ENCODE measurements at places on chromosomes 12 and 14. TPM values are rescaled to one million over a fixed set of nuclear protein-coding genes. Genes with fewer than 3 reads are reported as not detected.

KRT7 gene
- 3,814 TPM for total RNA-seq

KERA gene
- not detected for total RNA-seq

LGR5 gene
- not detected for total RNA-seq

CMKLR1 gene
- not detected for total RNA-seq

KRT3 gene
- total RNA-seq, result not detected

NKX2-8 gene
- total RNA-seq, result 3.8 TPM

SERPINA10 gene
- not detected for total RNA-seq

SLC10A1 gene
- total RNA-seq, result not detected

GPR137C gene
- total RNA-seq, result 0.15 TPM

PZP gene
- not detected for total RNA-seq

BICDL1 gene
- total RNA-seq, result 4.5 TPM

TAS2R20 gene
- not detected for total RNA-seq

IL23A gene
- total RNA-seq, result 0.41 TPM

ASCL1 gene
- not detected for total RNA-seq

TAS2R46 gene
- not detected for total RNA-seq

LPAR5 gene
- total RNA-seq, result 0.59 TPM

CIROP gene
- total RNA-seq, result not detected

GPR84 gene
- total RNA-seq, result 0.09 TPM

PRPH gene
- total RNA-seq, result 1.6 TPM

RALGAPA1 gene
- total RNA-seq, result 10.1 TPM

ERBB3 gene
- total RNA-seq, result 2.0 TPM

ACTR6 gene
- total RNA-seq, result 37.3 TPM

HOXC9 gene
- total RNA-seq, result 10.6 TPM

WNT1 gene
- not detected for total RNA-seq

KRT78 gene
- not detected for total RNA-seq

TSPAN19 gene
- total RNA-seq, result not detected

PPTC7 gene
- total RNA-seq, result 17.5 TPM

SMCO2 gene
- 0.13 TPM for total RNA-seq

SLC5A8 gene
- total RNA-seq, result not detected

CDK17 gene
- 12.1 TPM for total RNA-seq

NKX2-1 gene
- 0.06 TPM for total RNA-seq

FBXO21 gene
- 43.8 TPM for total RNA-seq

KCNC2 gene
- total RNA-seq, result not detected

AP1G2 gene
- 58.5 TPM for total RNA-seq

SLC24A4 gene
- total RNA-seq, result 0.10 TPM

ATL1 gene
- 4.8 TPM for total RNA-seq

RNASE7 gene
- total RNA-seq, result not detected

LRIG3 gene
- total RNA-seq, result 6.2 TPM

CLEC1B gene
- not detected for total RNA-seq

THAP2 gene
- 3.6 TPM for total RNA-seq

FCF1 gene
- total RNA-seq, result 51.8 TPM

NFE2 gene
- total RNA-seq, result 0.24 TPM

LTB4R gene
- total RNA-seq, result 6.6 TPM

PFKM gene
- 26.6 TPM for total RNA-seq

LRCOL1 gene
- not detected for total RNA-seq

Data from A549 treated with CpdA at 1 μM for 4 hours (cell line).